ENCODE measurements at places on chromosomes 2 and 18.

DNA sequence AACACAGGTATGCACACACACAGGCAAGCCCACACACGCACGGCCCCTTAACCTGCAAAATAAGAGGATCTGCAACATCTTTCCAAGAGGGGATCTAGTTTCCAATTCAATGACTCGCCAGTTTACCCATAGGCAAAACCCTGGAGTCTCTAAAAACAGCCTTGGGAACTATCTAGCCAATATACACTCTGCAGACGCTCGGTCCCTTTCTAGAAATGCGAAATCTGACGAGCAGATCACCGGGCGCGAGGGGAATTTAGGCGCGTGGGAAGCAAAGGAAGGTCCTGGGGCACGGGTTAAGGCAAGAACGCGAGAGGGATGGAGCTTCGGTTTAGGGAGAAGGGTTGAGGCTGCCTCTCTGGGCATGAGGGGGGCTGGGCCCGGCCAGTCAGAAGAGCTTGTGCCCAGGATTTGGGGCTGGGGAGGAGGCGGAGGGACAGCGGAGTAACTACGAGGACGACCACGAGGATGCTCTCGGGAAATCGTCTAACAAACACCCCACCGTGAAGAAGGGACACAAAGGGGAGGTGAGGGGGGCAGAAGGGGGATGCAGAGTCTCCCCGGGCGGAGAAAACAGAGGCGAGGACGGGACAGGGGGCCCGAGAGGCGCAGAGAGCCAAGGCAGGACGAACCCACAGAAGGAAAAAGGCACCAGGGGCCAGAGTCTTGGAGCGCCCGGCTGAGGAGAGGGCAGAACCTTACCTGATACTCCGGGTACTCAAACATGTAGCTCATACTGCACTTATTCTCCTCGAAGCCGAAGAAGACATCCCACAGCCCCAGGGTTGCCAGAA lies 542 bp downstream of the PGAP1 start:
- peak; percentile 63 for DNase-seq

GRCh38 chr18:20966795-20967194 lies 144.8 kb downstream of the ROCK1 start:
- no peak for DNase-seq

GRCh38 chr2:9248363-9248762 lies 41.8 kb downstream of the ASAP2 start:
- DNase-seq = no peak

DNA sequence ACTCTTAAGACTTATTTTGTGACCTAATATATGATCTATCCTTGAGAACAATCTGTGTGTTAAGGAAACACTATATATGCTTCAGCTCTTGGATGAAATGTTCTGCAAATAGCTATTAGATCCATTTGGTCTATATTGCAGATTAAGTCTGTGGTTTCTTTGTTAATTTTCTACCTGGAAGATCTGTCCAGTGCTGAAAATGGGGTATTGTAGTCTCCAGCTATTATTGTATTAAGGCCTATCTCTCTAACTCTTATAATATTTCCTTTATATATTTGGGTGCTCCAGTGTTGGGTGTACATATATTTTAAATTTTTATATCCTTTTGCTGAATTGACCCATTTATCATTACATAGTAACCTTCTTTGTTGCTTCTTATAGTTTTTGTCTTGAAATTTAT lies 992.7 kb upstream of the CDH2 start:
- DNase-seq = no peak

GRCh38 chr18:24546307-24546706 lies 85.9 kb downstream of the HRH4 start:
- no peak for DNase-seq

GRCh38 chr2:206863716-206864115 lies 75.6 kb upstream of the CPO start:
- DNase-seq = no peak

- no peak for DNase-seq
These were observed 46.4 kb downstream of the MTA3 start for GRCh38 chr2:42614838-42615237.

- peak; percentile 75 for DNase-seq
These were observed 42.1 kb upstream of the TRIM43B start for GRCh38 chr2:95526360-95527341.

DNA sequence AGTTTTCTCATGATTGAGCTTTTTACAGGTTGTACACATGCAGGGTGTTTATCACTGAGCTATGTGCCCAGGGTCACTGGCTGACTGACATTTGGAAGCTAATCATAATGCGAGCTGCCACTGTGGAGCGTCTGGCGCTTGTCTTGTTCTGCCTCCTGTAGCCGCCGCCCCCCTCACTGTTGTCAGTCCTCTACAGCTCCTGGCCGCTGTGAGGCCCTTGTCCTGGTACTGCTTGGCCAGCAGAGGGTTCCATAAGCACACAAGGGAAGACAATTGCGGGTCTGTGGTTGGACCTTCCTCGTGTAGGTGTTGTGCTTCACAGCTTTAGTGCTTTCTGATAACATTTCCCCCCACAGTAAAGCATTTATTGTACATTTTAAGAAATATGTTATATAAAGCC lies 105.6 kb upstream of the LDLRAD4 start:
- no peak for DNase-seq

GRCh38 chr2:126799301-126799700 lies 99.4 kb upstream of the TEX51 start:
- DNase-seq = no peak

- DNase-seq = no peak
These were observed 115.9 kb upstream of the TWIST2 start for GRCh38 chr2:238731961-238732360.

DNA sequence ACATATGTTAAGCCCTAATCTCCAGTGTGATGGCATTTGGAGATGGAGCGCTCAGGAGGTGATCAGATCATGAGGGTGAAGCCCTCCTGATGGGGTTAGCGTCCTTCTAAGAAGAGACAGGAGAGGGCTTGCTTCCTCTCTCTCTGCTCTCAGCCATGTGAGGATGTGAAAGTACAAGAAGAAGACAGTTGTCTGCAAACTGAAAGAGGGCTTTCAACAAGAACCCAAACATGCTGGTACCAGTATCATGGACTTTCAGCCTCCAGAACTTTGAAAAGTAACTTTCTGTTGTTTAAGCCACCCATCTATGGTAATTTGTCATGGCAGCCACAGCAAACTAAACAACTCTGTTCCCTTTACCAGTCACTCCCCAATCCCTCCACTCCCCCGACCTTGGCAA lies 47.4 kb downstream of the CACNB4 start:
- DNase-seq = no peak
